CD4-positive, CD25-positive, alpha-beta regulatory T cell (primary cell): ENCODE measurements at places on chromosomes 2 and 18. TPM values are rescaled to one million over a fixed set of nuclear protein-coding genes. Genes with fewer than 3 reads are reported as not detected.

YES1 gene
- 4.1 TPM for total RNA-seq

DNA sequence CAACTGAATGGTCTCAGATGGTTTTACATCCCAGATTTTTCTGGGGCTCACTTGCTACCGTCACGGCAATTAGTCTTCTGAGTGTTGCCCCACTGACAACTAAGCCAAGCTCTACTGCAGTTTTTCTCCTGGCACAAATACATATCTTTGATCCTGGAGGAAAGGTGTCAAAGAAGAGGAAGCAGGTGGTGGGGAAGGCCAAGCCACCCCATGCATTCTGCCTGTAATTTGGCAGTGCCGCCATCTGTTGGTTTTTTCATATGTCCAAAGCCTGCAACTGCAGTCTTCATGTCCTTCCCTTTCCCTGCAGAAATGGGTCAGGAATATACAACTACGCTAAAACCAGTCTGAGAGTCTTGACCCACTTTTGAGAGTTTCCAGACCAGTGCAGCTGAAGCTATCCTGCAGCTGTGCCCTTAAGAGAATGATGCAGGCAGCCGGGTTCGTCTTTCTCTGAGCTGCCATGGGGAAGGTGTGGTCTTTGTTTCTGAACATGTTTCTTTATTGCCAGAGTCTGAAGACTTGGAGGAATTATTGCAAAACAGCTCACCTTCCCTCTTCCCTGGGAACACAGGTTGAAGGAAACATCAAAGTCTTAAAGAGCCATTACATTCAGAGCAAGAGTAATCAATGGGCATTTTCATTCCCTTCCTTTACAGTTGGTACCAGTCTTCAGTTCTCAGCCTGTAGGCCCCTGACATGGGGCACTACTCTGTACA lies 71.8 kb upstream of the ATL2 start:
- H3K27ac ChIP-seq = no peak overlapping the region
- H3K4me3 ChIP-seq = no peak overlapping the region
- no peak for DNase-seq
- H3K27me3 ChIP-seq = no peaks in the 10 kb centered on the region
- H3K4me1 ChIP-seq = no peaks in the 10 kb centered on the region

DNA sequence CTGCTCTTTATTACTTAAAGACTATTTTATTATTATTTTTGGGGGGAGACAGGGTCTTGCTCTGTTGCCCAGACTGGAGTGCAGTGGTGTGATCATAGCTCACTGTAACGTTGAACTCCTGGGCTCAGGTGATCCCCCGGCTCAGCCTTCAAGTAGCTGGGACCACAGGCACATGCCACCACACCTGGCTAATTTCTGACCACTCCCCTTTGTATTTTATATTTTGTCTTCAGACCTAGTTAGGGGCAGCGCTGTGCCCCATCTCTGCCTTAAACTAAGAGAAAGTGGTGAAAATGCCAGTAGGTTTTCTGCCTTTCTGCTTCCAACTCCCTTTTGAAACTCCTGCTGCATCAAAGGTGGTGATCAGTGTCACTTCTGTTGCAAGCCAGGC lies 82.5 kb downstream of the LPIN1 start:
- no peak overlapping the region for H3K4me3 ChIP-seq
- no peak for DNase-seq
- H3K27ac ChIP-seq = no peak overlapping the region
- H3K4me1 ChIP-seq = peaks cover 20% of the 10 kb centered on the region
- H3K36me3 ChIP-seq = peaks cover 41% of the 10 kb centered on the region
- no peaks in the 10 kb centered on the region for H3K27me3 ChIP-seq

- no peaks in the 10 kb centered on the region for H3K27me3 ChIP-seq
- no peaks in the 10 kb centered on the region for H3K4me1 ChIP-seq
- DNase-seq = no peak
- no peak overlapping the region for H3K4me3 ChIP-seq
- H3K36me3 ChIP-seq = no peaks in the 10 kb centered on the region
Measured at GRCh38 chr2:17226941-17227490, 291.2 kb downstream of the RAD51AP2 start.
